ENCODE measurements at places on chromosomes 11 and 22. TPM values are rescaled to one million over a fixed set of nuclear protein-coding genes. Genes with fewer than 3 reads are reported as not detected.

Gene CSNK2A3
- total RNA-seq: not detected

Gene VWA5A
- total RNA-seq: 42.6 TPM

DNA sequence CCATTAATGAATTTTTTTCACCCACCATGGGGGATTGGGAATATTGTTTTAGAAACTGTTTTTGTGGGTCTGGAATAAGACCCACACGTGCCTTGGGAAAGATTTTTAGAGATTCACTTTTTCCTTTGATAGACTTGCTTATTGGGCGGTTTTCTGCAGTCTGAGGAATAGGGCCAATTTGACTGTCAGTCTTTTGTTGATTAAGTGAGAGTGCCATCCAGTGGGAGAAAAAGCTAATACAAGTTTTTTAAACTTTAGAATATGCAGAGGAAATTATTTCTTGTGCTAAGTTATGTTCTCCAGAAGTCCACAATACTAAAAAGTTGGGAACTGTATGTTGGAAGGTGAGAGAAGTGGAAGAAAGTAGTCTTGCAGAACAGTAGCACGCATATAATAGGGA is 56.1 kb downstream of the PRMT3 start:
- no peak for DNase-seq

- no peak for DNase-seq
Measured at GRCh38 chr11:73241300-73241699, 23.2 kb downstream of the P2RY2 start.

DNA sequence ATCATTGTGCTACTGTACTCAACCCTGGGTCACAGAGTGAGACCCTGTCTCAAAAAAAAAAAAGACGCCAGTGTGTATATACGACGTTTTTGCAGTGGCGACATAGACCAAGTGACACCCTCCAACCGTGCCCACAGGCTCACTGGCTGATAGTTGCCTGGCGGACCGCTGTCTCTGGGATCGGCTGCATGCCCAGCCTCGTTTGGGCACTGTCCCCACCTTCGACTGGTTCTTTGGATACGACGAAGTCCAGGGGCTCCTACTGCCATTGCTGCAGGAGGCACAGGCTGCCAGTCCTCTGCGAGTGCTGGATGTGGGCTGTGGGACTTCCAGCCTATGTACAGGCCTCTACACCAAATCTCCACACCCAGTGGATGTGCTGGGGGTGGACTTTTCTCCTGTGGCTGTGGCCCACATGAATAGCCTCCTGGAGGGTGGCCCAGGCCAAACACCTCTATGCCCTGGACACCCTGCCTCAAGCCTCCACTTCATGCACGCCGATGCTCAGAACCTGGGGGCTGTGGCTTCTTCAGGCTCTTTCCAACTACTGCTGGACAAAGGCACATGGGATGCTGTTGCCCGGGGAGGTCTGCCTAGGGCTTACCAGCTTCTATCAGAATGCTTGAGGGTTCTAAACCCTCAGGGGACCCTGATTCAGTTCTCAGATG is 1.3 kb downstream of the CSKMT start:
- no peak for DNase-seq
